ENCODE measurements at places on chromosomes 6 and 20.

DNA sequence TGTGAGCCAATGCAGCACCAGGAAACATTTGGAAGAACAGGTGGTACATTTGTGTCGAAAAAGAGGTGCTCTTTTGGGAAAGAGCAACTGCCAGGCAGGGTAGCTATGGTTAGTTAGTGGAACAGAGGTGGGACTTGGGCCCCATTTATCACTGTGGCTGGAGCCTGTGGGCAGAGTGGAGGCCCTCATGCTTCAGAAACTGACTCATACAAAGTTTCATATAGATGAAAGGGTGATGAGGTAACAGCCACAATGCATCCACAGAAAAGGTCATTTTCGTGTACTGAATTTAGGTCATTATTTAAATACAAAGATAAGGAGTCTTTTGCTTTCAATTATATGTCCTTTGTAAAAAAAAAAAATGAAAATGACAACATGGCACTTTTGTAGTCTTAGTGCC lies 76.4 kb upstream of the HS3ST5 start:
- DNase-seq = no peak

- DNase-seq = no peak
These were observed 18.6 kb downstream of the ZNFX1 start for GRCh38 chr20:49259284-49259683.

- DNase-seq = no peak
These were observed 279.0 kb upstream of the ZFP64 start for GRCh38 chr20:52470561-52470960.

DNA sequence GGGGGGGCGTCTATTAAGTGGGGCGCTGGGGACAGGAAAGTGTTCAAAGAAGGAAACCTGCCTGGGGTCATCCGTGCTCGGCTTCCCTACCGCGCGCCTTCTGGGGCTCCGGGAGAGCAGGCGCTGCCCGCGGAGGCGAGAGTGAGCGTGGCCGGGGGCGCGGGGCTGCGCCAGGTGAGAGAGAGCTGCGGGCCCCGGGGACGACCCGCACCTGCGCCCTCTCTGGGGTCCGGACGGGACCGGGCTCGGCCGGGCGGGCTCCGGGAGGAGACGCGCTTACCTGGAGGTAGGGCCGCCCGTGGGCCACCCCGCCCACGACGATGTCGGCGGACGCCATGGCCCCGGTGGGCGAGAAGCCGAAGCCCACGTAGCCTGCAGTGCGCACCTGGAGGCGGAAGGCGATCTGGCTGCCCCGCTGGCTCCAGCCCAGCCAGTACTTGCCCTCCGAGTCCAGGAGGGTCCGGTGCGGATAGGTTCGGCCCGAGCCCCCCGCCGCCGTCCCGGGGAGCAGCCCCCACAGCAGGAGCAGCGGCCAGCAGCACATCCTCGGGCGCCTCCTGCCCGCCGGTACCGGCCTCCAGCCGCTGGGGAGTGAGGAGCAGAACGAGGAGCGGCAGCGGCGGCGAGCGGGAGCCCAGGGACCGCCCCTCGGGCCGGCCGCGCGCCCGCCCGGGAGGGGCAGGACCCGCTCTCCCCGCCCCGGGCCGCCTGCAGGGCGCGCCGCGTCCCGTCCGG lies at the start of gene MOXD1:
TSS of gene MOXD1 (minus strand) at position 593 of the 735 bp plus-strand sequence. CDS start at position 544, 49 bp downstream.
- DNase-seq = no peak

DNA sequence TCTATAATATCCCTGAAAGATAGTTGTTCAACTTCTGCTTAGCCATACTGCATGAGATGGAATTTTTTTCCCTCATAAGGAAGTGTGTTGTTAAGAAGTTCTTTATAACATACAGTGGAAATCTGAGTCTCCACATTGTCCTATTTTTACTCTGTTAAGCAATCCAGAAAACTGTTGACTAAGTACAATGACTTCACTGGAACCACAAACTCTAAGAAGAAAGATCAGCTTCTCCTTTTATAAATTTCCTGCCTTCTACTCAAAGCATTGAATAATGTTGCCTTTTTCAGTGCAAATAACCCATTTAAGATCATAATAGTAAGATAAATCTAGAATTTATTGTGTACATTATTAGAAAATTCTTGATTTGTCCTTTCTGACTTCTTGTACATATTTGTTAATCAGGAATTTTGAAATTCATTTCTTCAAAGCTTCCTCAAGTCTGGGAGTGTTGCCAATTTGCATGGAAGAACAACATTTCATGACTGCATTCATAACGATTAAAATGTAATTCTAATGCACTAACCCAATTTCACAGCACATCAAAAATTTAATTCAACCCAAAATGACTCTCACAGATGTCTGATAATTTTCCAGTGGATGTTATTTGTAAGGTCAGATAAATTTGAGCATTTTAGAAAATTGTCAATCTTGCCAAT lies 45.6 kb upstream of the ANKEF1 start:
- DNase-seq = no peak

GRCh38 chr6:121523628-121524027 lies 88.2 kb downstream of the GJA1 start:
- DNase-seq = no peak

GRCh38 chr6:79421707-79422484 lies 115.3 kb downstream of the LCA5 start:
- DNase-seq = no peak

- DNase-seq = no peak
These were observed 495 bp downstream of the FAM83B start for GRCh38 chr6:54846857-54847674.

DNA sequence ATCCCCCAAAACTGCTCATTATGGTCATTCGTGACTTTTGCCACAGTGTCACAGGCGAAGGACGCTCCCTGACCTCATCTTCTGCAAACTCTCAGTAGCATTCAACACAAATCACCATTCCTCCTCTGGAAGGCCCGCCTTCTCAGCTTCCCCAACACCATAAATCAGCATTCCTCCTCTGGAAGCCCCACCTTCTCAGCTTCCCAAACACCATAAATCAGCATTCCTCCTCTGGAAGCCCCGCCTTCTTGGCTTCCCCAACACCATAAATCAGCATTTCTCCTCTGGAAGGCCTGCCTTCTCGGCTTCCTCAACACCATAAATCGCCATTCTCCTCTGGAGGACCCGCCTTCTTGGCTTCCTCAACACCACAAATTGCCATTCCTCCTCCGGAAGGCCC lies 288.0 kb upstream of the AGPAT4 start:
- DNase-seq = no peak

DNA sequence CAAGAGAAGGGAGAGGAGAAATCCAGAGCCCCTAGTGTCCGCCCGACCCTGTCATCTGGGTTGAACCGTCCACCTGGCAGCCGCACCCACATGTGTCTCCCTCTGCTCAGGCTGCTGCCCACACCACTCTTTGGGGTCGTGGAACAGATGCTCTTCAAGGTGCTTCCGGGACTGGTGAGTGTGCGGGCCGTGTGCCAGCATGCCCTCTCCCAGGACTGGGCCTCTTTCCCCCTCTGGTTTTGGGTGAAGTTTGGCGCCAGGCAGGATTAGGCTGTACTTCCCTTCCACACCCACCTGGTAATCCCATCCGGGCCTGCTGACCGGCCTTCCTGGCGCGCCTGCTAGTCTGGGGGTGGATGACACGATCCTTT lies 7.9 kb downstream of the BPIFB3 start:
- DNase-seq = no peak

GRCh38 chr6:74936886-74937285 lies 269.0 kb downstream of the COL12A1 start:
- DNase-seq = no peak

GRCh38 chr6:106572436-106572835 lies 56.9 kb downstream of the RTN4IP1 start:
- DNase-seq = no peak

- DNase-seq = peak; percentile 61
These were observed 3.2 kb downstream of the PRRT1 start for GRCh38 chr6:32148289-32149091.

DNA sequence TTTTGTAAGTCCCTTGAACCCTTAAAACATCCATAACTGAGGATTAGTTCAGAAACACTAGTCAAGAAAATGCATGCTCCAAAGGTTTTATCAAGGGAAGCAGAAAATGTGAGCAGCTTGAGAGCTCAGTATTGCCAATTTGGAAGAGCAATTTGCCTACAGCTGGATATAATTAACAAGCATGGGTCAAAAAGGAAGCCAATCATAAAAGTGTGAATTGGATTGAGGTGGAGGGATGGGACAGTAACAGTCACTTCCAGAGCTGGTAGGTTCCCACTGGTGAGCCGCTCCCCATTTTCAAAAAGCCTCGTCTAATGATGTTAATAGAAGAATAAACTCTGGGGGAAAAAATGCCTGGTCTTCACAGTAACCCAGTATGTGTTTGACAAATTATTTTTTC lies 5.0 kb upstream of the PTPRK start:
- DNase-seq = no peak

- no peak for DNase-seq
These were observed 152.4 kb downstream of the COL9A1 start for GRCh38 chr6:70150521-70150920.

GRCh38 chr6:89834884-89835792 lies 5.5 kb downstream of the CASP8AP2 start:
- DNase-seq = no peak

- DNase-seq = no peak
These were observed 52.0 kb upstream of the PRELID3B start for GRCh38 chr20:59094576-59094975.

- no peak for DNase-seq
These were observed 76.8 kb downstream of the UNC5CL start for GRCh38 chr6:40962241-40962640.

DNA sequence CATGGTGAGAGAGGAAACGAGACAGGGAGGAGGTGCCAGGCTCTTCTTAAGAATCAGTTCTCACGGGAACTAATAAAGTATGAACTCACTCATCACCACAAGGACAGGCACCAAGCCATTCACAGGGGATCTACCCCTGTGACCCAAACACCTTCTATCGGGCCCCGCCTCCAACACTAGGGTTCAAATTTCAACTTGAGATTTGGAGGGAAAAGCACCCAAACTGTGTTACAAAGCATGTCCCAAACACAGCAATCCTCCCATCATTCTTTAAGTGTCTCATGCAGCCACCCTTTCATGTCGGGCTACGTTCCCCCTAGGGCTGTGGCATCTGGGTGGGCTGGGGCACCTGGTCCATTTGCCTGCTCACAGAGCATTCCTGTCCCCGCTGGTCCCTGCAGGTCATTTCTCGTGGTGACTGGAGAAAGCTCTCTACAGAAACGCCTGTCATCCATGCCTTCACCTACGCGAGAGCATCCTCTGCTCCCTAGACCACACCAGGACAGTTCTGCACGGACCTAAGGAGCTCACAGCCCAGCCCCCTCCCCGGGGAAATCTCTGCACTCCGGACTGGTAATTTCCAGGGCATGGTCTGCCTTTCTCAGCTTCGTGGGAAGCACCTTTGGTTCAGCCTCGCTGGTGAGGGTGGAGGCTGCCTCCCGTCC lies 79.6 kb downstream of the TTLL2 start:
- no peak for DNase-seq

DNA sequence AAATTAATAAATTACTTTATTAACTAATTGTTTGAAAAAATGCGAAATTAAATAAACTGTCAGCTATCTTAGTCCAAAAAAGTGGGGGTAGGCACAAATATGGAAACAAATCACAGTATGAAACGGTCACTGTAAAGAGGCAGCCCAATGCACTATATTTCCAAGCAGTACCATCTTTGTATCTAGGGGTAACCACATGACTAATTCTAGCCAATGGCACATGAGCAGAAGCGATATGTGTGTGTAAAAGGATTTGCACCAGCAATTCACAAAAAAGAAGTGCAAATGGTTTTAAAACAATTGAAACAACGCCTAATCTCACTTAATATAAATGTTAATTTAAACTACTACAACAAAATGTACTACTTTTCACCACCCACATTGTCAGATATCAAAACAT lies 164.9 kb upstream of the PRND start:
- no peak for DNase-seq

DNA sequence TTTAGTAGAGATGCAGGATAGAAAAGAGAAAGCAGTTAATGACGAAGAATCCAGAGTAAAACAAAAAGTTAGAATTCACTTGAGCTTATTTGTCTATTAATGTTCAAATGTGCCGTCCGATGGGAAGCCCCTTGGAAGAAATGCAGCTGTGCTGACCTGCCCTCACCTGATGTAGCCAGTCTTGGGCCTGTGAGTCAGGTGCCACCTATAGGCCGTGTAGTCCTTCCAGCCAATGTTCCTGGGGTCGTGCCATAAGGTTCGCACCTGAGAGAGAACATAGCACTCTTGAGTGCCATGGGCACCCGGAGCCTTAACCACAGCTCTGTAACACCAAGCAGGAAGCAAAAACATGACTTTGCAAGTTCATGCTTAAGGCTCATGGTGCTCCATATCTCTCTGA lies 32.4 kb downstream of the THBS2 start:
- no peak for DNase-seq

DNA sequence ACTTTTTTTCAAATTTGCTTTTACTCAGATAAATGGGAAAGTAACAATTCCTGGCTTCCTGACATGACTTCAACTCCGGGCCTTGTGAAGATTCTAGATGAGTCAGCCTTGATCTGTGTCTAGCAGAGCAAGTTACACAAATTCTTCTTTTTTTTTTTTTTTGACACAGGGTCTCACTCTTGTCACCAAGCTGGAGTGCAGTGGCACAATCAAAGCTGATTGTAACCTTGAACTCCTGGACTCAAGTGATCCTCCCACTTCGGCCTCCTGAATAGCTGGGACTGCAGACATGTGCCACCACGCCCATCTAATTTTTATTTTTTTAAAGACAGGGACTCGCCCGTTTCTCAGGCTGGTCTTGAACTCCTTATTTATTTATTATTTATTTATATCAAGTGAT lies 7.3 kb upstream of the ARHGAP18 start:
- DNase-seq = no peak

DNA sequence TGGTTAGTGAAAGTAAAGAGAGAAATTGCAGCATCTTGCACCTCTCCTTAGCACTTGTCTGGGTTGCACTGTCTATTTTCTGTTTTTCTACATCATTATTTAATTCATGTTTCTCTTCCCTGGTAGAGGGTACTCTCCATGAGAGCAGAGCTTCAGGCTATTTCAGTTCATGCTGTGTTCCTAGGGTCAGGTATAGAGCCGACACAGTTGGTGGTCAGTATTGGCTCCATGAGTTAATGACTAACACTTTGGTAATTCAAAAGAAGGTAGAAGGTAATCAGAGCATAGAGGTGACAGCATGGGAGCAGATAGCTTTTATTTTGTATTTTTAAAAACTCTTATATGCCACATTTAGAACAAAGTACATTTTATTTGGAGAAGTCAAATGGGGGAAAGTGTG lies 42.7 kb downstream of the RIMS1 start:
- DNase-seq = no peak

DNA sequence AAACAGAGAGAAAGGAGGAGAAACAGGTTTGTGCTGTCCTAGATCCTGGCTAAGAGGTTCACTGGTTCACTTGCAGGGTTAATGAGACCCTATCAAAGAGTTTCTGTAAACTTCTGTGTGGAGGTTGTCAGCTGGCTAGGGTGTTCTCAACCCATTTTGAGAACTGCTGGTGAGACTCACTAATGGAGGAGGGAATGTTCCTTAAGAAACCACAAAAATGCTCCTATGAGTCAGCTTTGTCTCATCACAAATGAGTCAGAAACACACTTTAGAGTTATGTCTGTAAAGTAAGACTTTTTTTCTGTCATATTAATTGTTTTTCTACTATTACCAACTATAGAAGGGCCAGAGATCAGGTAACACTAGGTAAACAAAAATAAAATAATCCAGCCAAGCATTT lies 884.4 kb downstream of the PHF3 start:
- DNase-seq = no peak

- no peak for DNase-seq
These were observed 243.5 kb upstream of the PREP start for GRCh38 chr6:105646391-105646867.

Measured in activated CD4-positive, alpha-beta T cell treated with anti-CD3 and anti-CD28 coated beads for 1 hour (primary cell).